Panc1 (cell line): ENCODE measurements at places on chromosomes 6 and 20.

DNA sequence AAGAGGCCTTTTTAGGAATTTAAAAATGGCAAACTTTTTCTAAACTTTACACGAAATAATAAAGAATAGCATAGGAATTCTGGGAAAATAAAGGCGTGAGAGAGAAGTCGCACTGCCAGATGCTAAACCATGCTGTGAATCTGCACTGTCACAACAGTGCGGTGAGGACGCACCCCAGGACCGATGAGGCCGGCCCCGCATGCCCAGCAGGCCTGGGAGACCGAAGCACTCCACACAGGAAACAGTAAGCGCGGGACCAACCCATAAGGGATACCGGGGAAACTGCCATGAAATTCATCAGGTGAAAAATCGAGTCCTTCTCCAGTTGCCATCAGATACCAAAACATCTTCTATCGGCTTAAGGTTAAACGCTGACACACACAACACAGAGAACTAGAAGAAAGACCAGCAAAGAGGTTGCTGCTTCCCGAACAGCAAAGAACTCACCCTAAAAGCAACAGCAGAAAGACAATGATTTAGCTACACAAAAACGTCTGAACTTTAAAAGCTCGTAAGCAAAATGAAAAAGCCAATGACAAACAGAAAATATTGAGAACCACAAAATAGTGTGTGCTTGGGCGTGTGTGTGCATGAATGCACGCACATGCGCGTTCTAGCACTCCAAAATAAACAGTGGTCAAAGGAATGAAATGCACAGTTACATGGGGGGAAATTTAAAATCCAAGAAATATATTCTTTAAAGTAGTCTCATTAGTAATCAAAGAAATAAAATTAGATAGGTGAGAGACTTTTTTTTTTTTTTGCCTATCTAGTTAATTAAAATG is 15.4 kb downstream of the RAMACL start:
- DNase-seq: no peak

- DNase-seq: no peak
Measured at GRCh38 chr6:150312844-150313584, 55.8 kb upstream of the IYD start.

GRCh38 chr6:85672623-85673022 is 29.9 kb upstream of the SYNCRIP start:
- DNase-seq: no peak

GRCh38 chr6:81906041-81906440 is 153.6 kb upstream of the TENT5A start:
- no peak for DNase-seq

DNA sequence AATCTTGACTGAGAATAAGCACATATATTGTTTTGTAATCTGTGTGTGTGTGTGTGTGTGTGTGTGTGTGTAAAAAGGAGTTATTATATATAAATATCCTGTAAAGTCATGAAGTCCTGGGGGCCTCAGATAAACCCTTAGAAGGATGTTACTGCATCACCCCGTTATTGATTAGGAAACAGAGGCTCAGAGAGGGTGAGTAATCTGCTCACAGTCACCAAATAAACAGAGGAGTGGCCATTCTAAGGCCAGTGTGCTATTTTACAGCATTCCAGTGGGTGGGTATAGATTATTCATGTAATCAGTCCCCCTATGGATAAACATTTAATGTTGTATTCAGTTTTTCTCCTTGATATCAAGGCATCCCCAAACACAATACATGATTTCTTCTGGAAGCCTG is 87.1 kb downstream of the CDC5L start:
- no peak for DNase-seq
